ENCODE measurements at places on chromosomes 1 and 21.

GRCh38 chr1:14403961-14404645 is 194.4 kb upstream of the KAZN start:
- no peak for DNase-seq

- no peak for DNase-seq
These were observed 488.1 kb upstream of the PRMT6 start for GRCh38 chr1:106568201-106568974.

DNA sequence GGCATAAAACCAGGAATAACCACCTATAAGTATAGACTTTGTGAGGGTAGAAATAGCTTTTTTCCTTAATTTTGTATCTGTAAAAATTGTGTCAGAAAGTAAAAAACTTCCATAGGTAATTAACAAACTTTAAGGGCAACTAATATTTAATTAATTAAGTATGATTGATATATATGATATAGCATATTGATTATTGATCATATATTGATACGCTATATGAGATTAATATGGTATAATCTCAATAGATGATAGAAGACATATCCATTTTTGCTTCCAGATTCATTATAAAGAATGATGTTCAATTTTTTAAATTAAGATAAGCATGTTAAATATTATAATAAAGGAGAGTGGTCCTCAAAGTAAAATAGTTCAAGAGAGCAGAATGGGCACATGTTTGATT is 99.3 kb upstream of the VAV3 start:
- DNase-seq, result no peak

GRCh38 chr1:115430441-115431158 is 92.6 kb upstream of the NGF start:
- DNase-seq, result no peak

- no peak for DNase-seq
These were observed 44.6 kb downstream of the JAK1 start for GRCh38 chr1:64921771-64922170.
